ENCODE measurements at places on chromosomes 7 and 10.

DNA sequence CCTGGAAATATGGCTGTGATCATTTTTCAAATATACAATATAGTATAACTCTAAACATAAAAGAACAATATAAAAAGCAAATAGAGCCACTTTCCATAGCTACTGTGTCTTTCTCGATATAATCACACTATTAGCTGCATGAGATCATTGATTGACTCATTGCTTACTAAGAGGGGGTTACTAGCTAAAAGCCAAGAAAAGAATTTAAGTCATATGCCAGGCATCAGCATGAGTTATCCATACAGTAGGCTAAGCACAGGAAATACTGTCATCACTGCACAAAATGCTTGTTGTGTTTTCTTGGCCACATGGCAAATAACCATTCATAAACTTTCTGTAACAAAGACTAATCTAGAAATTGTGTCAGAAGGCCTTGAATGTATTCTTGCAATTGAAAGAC, 18.8 kb upstream of the ABCB5 start:
- no peak for DNase-seq

DNA sequence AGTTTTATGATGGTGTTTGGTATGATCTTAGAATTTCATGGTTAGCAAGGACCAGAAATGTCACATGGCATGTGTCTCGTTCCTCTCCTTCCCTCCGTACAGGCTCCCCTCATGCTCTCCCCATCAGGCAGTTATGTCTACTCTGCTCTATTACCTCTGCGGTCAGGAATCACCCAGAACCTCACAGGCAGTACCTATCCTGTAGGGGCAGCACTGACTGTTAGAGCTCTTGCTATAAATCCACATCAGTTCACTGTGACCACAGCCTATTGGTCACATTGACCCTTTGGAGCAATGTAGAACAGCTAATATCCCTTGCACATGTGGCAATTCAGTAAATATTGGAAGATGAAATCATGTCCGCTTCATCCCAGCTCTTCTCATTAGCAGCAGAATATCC, 151.8 kb downstream of the WNT2 start:
- DNase-seq, result no peak

GRCh38 chr7:47192978-47193377, 388.9 kb downstream of the TNS3 start:
- DNase-seq, result no peak

- peak; percentile 71 for DNase-seq
Measured at GRCh38 chr10:77836299-77836820, 90.2 kb downstream of the DLG5 start.

DNA sequence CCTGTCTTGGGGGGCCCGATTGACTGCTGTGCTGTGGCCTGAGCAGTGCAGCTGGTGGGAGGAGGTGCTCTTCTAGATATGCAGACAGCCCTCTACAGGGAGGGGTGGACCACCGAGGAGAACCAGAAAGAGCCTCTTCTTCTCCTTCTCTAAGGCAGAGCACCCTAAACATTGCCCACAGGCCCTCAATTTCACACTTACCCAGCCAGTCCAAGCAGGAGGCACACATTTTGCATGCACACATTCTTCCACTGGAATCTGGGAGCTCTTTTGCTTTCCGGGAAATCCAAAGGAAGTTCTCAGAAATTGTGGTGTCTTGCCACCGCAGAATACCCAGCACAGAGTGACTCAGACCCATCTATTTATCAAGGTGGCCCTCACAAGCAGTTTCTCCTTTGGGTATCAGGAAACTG, 45.8 kb downstream of the EEPD1 start:
- DNase-seq, result no peak

GRCh38 chr10:28680358-28680752, 3.0 kb downstream of the BAMBI start:
- no peak for DNase-seq

GRCh38 chr10:103881416-103882284, 26.3 kb upstream of the SH3PXD2A start:
- DNase-seq, result no peak

GRCh38 chr10:53403688-53404087, 631.1 kb upstream of the MBL2 start:
- DNase-seq, result no peak

GRCh38 chr7:139984642-139985539, 77.9 kb downstream of the PARP12 start:
- DNase-seq, result no peak

- no peak for DNase-seq
Measured at GRCh38 chr10:14089556-14090292, 241.0 kb downstream of the FRMD4A start.

- no peak for DNase-seq
Measured at GRCh38 chr10:123381224-123381623, 227.0 kb downstream of the BUB3 start.

DNA sequence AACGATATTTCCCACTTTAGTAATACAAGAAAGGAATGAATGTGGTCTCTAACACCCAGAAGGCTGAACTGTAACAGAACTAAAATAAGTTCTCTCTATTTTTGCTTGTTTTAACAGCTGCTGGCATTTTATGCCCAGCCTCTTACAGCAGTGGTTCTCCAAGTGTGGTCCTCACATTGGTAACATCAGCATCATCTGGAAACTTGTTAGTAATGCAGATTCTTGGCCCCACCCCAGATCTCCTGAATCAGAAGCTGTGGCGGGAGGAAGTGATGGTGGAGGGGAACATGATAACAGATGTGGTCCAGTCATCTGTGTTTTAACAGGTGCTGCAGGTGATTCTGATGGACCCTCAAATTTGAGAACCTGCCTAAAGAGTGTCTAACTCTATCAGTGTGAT, 170.1 kb downstream of the TMEM26 start:
- no peak for DNase-seq

GRCh38 chr7:158453663-158454062, 134.0 kb downstream of the PTPRN2 start:
- DNase-seq, result no peak

DNA sequence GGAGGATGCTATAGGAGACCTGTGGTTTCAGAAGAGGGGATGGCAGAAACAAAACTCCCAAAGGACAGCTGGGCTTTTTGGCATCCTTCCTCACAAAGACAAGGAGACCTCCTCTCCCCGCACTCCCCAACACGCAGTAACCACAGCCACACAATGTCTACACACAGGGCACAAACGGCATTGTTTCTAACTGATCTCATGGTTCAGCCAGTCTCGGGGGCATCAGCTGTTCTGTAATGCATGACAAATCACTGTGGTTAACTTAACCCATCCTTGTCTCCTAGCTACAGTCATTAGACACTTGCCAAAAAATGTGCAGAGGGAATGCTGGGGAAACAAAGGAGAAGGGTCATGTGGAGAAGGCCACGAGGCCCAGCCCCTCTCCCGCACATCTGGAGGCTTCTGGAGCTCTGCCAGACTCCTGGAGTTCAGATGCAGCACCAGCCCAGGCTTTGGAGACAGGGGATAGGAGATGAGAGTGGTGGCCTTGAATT, 7.6 kb upstream of the ADAMTS14 start:
- no peak for DNase-seq

DNA sequence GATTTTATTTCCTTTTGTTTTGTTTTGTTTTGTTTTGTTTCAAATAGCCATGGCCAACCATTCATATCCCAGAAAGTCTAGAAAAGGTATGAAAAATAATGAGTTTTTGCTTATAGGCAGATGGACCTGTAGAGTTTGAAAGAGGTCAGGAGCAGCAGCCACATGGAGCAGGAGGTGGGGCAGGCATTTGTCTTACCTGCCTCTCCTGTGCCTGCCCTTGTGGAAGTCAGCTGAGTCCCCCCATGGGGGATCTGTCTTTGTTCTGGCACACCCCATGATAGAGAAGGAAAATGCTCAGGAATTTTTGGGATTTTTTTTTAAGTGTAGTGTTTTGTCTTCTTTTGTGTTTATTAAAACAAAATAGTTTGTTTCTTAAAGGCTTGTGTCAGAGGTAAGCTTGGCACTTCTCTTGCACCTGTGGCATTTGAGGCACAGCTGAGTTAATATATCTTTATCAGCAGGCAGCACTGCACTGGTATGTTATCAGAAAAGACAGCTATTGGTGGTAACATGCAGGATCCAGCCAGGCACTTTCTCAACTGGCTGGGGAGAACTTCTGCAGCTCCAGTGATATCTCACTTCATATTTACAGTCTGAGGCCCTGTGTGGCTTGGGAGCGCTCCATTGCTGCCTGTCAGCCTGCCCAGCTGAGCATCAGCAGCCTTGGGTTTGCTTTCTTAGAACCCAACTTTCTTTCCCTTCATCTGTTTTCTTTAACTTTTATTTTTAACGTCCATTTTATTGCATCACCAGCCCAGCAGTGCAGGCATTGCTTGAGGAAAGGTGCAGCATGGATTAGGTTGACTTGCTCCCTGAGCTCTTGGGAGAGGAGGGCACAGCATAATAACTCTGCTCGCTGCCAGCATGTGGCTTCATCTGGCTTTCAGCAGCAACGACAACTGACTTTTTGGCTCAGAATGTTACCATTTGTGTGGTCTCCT, 44.4 kb downstream of the LRRC4 start:
- DNase-seq, result no peak

DNA sequence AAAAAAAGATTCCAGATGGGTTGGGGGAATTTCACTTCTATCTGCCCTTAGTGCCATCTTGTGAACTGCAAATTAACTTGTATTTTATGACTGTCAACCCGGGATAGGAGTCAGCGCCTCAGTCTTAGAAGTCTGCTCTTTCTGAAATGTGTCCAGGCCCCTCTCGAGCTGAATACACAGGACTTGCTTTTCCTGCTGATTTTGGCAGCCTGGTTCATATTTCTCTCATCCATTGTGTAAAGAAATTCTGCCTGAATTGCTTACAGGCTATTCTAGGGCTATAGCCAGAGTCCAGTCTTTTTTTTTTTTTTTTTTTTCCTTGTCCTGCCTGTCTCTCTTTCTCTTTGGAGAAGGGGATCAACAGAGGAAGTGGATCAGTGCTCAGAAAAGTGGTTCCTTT, 24.6 kb downstream of the GATA3 start:
- DNase-seq, result no peak

- no peak for DNase-seq
Measured at GRCh38 chr7:106778656-106779250, 86.3 kb upstream of the PIK3CG start.

DNA sequence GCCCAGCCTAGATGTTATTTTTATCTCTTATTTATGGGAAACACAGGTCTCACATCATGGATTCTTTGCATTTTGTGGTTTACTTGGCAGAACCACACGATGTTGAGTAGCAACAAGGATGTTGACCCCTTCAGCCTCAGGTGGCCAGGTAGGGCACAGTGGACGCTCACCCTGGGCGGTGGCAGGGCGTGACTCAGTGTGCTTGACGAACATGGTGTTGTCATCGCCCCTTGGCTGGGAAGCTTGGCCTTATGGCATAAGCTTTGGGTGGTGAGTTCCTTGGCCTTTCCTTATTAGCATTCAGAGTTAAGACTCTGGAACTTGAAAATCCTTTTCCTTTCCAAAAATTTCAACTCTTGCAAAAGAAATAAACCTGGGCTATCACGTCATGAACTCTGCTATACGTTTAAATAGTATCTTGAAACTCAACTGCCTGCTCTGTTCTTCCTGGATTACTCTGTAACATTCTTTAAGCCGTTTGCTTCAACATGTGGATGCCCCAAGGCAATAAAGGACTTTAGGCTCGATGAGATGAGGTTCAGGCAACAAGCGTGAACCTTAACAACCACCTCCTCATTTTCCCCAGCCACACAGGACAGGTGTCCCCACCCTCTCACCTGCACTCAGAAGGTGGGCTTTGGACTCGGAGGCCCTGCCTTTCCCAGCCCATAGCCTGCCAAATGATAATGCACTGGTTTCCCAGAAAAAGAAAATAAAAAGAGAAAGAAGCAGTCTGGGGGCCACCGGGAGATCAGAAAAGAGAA, 22.5 kb upstream of the ECHDC3 start:
- no peak for DNase-seq

Data from activated naive CD4-positive, alpha-beta T cell treated with Interleukin-2 at 50 U/mL for 16 hours (primary cell).